ENCODE measurements at places on chromosomes 7 and 10.

GRCh38 chr7:82230811-82231581, 212.6 kb downstream of the CACNA2D1 start:
- DNase-seq, result no peak

- no peak for DNase-seq
Observed at GRCh38 chr7:70498232-70498992, 633.5 kb upstream of the GALNT17 start.

- DNase-seq, result no peak
Observed at GRCh38 chr7:19851504-19851903, 78.1 kb upstream of the TMEM196 start.

GRCh38 chr10:44017483-44018145, 367.3 kb downstream of the CXCL12 start:
- no peak for DNase-seq
